Hindlimb muscle (tissue), 1 donor: ENCODE measurements at places on chromosomes 13 and 19. TPM values are rescaled to one million over a fixed set of nuclear protein-coding genes. Genes with fewer than 3 reads are reported as not detected.

- no peak for DNase-seq
These were observed 15.2 kb downstream of the LNX2 start for GRCh38 chr13:27605099-27605498.

DNA sequence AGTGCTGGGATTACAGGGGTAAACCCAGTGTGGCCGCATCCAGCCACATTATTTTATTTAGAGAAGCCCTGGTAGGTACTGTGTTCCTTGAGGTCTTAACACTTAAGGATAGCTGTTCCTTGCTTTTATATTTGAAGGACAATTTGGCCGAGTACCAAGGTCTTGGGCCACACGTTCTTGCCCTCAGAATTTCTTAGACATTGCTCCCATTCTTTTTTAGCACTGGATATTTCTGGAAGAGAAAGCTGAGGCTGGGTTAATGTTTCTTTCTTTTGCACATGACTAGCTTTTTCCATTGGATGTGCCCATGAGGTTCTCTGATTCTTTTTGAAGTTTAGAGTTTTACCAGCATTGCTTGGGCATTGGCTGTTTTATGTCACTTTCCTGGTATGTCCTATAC, 5.5 kb upstream of the RNF113B start:
- DNase-seq, result no peak

The ZNF8 gene
- 5.7 TPM for polyA plus RNA-seq

- no peak for DNase-seq
These were observed 6.3 kb upstream of the RAX2 start for GRCh38 chr19:3778104-3778867.

The FCHO1 gene
- 1.2 TPM for polyA plus RNA-seq

- no peak for DNase-seq
These were observed 68.5 kb upstream of the GTF3A start for GRCh38 chr13:27355894-27356293.

GRCh38 chr13:32811297-32811800, 204.9 kb upstream of the KL start:
- DNase-seq, result peak; percentile 13

- DNase-seq, result peak; percentile 80
These were observed 27.9 kb upstream of the ONECUT3 start for GRCh38 chr19:1725100-1726064.

GRCh38 chr13:71169180-71169579, 697.8 kb downstream of the DACH1 start:
- DNase-seq, result no peak

The MBD3L3 gene
- polyA plus RNA-seq, result not detected

The KRTDAP gene
- 6.6 TPM for polyA plus RNA-seq

The SYNGR4 gene
- not detected for polyA plus RNA-seq

- DNase-seq, result no peak
These were observed 574 bp downstream of the VMAC start for GRCh38 chr19:5905114-5905778.

DNA sequence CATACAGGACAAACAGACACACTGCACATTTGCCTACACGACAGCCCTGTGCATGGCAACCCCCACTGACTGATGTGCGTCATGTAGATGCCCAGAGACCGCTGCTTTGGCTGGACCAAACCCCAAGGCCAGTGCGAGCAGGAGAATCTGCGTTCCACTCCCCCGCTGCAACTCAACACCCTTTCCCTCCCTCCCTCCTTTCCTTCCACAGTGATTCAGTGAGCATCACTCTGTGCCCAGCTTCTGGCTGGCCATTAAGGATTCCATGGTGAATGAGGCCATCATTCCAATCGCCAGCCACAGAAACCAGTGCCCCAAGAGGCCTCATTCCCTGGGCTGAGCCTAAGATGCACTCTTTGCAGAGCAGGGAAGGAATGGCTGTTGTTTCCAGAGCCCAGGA, 61.6 kb downstream of the GSX1 start:
- DNase-seq, result no peak

The SPIB gene
- polyA plus RNA-seq, result 1.3 TPM

The SLC7A9 gene
- polyA plus RNA-seq, result 0.61 TPM

The NLRP7 gene
- not detected for polyA plus RNA-seq

- DNase-seq, result no peak
These were observed 560.2 kb downstream of the DACH1 start for GRCh38 chr13:71306821-71307220.

DNA sequence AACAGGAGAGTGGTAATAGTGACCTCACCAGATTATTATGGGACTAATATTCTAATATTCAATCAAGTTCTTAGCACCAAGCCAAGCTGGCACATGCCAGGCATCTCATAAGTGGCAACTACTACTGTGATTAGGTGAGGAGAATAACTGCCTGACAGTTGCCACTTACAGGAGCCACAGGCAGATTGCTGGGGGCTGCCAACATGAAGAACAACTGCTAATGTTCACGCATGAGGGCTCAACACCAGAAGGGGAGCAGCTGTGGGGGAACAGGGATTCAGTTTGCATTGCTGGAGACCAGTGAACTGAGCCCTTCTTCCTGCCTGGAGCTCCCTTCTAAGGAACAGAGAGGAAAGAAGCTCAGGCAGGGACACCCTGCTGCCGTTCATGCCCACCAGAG, 504.5 kb downstream of the FOXO1 start:
- no peak for DNase-seq

DNA sequence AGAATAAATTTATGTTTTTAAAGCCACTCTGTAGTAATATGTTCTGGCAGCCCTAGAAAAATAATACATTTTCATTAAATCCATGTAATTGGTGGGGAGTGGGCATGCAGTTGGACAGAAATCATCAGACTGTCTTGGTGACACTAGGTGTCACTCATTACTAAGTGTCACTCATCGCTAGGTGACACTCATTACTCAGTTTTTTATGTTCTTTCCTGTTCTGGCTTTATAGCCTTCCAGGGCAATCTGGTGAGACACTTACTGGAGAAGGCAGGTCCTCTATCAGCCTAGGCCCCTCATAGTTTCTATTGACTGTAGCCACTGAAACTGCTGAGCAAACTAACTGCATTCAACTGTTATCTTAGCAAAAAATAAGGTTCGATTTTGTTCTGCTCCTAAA, 542.1 kb downstream of the SLITRK1 start:
- no peak for DNase-seq

DNA sequence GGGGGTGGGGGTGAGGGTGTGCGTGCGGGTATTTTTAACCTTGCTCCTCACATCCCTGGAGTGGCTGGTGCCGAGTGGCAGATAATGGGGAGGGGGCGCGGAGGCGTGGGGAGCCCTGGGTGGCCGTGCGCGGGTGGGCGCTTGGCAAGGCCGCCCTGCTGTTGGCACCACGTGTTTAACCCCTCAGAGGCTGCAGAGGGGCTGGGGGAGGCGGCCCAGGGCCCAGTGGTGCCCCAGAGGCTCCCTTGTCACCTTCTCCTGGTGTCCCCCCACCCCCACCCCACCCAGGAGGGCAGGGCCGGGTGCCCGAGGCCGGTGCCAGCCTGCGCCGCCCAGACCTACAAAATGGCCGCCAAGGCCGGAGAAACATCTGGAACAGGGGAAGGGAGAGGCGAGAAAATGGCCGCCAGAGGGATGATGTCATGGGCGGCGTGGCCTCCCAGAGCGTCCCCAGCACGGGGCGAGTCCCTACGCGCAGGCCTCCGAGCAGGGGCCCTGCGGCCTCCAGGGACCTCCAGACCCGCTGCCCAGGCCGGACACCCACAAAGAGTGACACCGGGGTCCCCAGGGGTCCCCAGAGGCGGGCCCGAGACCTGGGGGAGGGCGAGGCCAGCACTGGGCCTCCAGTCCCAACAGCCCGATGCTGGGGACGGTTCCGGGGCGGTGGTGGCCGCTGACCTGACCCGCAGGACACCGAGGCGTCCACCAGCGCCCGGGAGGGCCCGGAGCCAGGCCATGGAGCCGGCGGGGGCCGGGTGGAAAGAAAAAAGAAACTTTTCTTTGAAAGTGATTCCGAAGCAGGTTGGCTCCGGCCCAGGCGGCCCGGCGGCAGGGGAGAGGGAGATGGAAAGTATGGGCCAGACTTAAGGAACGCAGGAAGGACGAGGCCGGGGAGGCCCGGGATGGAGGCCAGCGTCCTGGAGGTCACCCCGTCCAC, 38.2 kb downstream of the NFIC start:
- DNase-seq, result peak; percentile 91

DNA sequence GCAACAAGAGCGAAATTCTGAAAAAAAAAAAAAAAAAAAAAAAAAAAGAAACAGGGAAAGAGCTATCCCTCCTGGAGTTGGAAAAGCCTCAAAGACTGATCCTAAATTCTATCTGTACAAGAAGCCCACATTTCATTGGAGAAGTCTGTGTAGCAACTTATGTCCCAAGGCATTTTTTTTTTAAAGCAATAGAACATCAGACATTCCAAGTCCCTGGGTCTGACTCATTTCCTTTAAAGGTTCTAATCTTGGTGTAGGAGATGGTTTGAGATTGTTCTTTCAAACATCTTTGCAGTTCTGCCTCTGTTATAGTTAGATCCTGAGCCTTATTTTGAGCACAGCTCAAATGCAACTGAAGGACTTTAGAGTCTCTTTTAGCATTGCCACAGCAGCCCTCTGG, 706.5 kb upstream of the MIR17HG start:
- no peak for DNase-seq

The PSG3 gene
- polyA plus RNA-seq, result not detected

- DNase-seq, result no peak
These were observed 358.1 kb downstream of the ENOX1 start for GRCh38 chr13:43428545-43429296.

The DLL3 gene
- 0.12 TPM for polyA plus RNA-seq

DNA sequence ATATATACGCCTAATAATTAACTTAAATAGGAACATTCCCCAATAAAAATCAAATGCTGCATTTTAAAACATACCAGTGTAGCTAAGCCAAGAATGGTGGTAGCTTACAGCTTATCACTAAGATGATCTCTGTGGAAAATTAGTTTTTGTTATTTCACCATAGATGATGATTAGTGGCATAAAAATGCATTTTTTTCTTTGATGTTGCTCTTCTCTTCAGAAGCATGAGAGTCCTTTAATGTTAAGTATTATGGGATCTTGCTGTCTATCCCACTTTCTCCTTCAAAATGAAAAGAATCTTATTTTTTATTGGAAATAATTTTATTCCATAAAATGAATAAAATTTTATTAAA, 731.0 kb downstream of the SLITRK1 start:
- DNase-seq, result no peak

DNA sequence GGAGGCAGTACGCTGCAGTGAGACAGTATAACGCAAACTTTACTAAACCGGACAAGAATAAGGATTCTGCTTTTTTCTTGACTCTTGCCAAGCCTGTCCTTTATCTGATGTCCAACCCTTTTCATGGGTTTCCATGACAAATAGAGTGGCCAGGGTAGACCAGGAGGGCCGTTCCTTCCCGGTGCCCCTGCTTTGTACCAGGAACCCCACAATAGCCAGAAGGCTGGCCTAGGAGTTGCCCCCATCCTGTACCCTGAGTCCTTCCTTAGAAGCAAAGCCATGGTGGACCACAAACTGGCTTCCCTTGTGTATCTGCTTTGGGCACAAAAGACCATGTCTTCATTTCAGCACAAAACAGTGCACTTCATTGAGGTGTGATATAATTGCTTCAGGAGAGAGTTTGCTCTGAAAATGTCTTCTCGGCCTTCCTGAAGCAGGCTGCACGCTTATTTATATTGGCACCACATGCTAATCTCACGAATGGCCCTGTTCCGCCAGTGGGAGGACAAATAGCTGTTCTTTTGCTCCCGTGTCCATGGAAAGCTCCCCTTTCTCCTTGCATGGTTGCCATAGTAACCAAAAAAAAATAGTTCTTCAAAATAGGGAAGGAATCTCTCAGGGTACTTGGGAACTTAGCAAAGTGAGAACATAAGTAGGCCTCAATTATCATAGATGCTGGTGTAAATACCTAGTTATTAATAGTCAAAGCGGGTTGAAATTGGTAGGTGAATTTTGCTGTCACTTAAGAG, 222.1 kb downstream of the ZIC5 start:
- no peak for DNase-seq

DNA sequence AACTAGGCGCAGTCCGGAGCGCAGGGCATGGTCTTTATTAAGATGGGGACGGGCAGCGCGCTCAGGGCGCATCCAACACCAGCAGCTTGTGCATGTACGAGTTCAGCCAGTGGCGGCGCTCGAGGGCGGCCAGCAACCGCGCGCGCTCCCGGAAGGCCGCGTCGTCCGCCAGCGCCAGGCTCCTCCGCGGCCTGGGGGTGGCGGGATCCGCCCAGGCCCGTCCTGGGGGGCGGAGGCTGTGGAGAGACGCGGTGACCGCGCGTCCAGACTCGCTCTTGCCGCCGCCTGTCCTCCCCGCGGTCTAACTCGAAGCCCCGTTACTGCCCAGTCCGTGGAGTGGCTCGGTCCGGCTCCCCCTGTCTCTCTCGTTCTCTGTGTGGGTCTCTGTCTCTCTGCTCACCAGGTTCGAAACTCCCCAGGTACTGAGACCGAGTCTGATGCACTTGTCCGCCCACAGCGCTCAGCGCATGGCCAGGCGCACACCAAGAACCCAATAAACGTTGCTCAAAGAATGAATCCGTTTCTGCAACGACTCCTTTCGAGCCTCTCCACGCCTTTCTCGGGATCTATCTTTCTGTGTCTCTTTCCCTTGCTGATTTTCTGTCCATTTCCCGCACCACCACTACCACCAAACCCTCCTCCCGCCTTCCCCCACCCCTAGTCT, 702 bp downstream of the PTH2 start:
- no peak for DNase-seq

- no peak for DNase-seq
These were observed 11.3 kb downstream of the LCP1 start for GRCh38 chr13:46170687-46171086.

GRCh38 chr19:30666301-30666803, 294.2 kb downstream of the ZNF536 start:
- no peak for DNase-seq

The CDADC1 gene
- polyA plus RNA-seq, result 10.2 TPM

The ZNF324B gene
- polyA plus RNA-seq, result 4.0 TPM

The CYP2S1 gene
- 0.46 TPM for polyA plus RNA-seq

The KLK2 gene
- polyA plus RNA-seq, result not detected

The SIGLECL1 gene
- polyA plus RNA-seq, result not detected

DNA sequence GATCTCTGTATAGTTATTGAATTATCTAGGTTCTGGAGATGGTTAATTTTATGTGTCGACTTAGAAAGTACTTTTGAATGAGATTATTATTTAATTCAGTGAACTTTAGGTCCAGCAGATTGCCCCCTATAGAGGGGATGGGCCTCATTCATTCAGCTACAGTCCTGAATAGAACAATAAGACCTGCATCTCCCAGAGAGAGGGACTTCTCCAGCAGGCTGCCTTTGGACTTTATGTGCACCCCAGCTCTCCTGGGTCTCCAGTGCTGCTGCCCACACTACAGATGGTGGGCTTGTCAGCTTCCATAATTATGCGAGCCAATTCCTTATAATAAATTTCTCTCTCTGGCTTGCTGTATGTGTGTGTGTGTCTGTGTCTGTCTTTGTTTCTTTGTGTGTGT, 39.3 kb upstream of the KL start:
- DNase-seq, result no peak

The FUT1 gene
- 1.2 TPM for polyA plus RNA-seq

The ZNF677 gene
- 26.3 TPM for polyA plus RNA-seq

DNA sequence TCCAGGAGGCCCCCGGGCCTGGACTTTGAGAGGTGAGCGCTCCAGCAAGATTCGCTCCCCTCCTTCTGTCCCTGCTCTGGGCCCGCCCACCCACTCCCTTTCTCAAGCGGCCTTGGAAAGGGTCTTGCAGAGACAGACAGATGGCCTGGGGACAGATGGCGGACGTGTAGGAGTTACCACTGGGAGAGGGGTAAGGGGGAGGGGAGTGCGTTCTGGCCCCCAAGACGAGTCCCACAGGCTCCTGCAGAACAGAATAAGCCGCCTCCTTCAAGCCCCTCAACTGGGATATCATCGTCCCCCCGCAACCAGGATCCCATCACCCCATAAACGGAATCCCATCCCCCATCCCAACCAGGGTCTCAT, 3.6 kb upstream of the TNFAIP8L1 start:
- no peak for DNase-seq

The FAM83E gene
- 0.44 TPM for polyA plus RNA-seq
